Fibroblast of skin of right biceps (primary cell): ENCODE measurements at places on chromosomes 2 and 18.

DNA sequence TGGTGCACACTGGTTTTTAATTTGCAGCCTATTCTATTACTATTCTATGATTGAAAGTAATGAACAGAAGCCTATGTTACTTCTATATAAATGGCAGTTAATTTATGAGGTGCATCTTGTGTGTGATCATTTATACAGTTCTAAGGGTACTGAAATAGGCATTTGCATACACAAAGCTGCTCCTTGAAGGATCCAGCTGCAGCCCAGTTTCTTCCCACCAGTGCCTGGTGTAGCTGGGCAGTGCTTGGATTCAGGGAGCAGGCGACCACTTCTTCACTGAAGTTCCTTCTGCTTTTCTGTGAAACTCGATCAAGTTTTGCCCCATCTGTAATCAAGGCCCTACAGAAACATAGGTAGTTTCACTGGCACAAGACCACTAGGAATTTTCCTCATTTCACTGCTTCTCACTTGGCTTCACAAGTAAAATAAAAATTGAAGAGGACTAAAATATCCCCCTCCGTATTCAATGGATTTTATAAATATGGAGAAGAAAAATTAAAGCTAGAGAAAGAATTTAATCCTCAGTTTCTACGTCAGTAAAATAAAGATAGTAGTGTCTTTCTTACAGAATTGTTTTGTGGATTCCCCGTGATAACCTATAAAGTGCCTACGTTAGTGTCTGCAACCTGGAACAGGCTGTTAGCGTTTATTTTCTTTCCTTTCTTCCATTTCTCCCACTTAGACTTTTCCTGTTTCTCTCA lies 1.7 kb upstream of the LPIN2 start:
- no peak for DNase-seq

DNA sequence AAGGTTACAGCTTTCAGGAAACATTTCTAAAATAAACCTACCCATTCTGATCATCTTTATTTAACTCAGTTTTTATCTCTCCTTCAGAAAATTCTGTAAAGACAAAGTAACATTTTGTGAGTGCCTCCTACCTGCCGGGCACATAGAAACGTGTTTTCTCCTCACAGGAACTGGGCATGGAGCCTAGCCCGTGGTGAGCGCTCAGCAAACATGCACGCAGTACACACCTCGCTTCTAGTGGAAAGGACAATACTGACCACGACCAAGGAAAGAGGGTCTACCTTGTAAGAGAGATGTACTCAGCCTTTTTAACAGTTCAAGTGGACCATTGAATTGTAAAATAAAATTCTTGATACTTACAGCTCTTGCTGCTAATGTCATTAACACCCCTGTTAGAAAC lies 24.8 kb upstream of the KIDINS220 start:
- DNase-seq = no peak

GRCh38 chr18:50559752-50560680 lies at the start of gene MAPK4:
MAPK4 (plus strand) TSS chr18:50560087; CDS start chr18:50663959, 103,872 bp downstream.
- peak; percentile 18 for DNase-seq

DNA sequence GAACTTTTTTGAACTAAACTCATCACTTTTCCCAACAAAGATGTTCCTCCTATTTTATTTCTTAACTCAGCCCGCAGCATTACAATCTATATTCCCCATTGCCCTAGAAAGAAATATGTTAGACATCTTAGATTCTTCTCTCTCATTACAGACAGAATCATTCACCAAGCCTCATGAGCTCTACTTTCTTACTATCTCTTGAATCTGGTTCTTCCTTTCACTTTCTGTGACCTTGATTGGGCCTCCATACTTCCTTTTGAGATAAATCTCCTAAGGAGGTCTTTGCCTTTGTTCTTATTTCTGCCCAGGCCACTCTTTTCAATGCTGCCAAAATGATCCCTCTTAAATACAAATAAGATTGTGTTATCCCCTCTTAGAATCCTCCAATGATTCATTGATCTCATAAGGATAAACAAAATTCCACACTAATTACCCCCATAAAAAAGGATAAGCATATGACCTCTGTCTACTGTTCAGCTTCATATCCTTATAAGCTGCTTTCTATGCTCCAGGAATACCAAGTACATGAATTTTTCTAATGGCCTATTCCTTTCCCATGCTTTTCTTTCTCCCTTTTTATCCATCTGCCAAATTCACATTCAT lies 400.0 kb downstream of the ARHGAP15 start:
- no peak for DNase-seq

DNA sequence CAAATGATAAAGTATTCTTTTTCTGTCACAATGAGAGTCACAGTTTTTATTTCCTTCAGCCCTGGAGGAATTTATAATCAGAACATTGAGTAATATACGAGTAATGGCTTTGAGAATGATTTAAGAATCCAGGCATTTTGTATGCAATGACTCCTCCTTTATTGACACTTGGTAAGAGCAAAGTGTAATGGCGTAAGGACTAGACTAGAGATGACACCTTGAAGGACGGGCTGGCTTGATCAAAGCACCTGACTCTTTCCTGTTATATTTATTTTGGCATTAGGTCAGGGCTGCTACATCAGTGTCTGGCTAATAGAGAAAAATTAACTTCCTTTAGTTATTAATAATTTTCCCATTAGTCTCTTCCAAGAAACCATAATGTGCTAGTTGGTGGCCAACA lies 482.4 kb upstream of the GCFC2 start:
- no peak for DNase-seq

DNA sequence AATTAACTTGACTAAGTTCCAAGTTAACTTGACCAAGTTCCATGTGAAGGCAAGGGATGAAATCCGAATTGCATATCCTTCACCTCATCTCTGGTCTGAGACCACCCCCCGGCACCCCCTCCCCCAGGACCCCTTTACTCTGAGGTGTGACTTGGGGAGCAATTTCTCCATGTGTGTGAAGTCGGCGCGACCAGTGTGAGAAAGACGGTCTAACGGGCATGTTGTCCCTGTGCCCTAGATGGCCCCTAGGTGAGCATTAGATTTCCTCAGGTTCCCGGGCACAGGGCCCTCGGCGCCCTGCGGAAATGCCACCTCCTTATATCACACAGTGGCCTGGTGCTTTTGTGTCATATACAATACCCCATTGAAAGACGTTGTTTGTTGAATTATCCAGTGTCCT lies 137.1 kb downstream of the CTIF start:
- DNase-seq = no peak

- DNase-seq = peak; percentile 45
Measured at GRCh38 chr2:26942543-26943295, 27.7 kb upstream of the MAPRE3 start.

DNA sequence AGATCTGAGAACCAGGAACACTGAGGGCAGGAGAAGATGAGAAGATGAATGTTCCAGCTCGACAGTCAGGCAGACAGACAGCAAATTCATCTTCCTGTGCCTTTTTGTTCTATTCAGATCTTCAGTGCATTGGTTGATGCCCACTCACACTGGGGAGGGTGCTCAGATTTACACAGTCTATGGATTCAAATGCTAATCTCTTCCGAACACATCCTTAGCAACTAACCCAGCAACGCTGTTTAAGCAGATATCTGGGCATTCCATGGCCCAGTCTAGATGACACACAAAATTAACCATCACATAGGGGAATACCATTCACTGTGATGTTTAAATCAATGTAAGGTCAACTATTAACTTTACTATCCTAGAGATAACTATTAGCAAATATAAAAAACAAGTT lies 571.9 kb downstream of the NYAP2 start:
- DNase-seq = no peak
